Liver (tissue), 10 donors: ENCODE measurements at places on chromosomes 5 and 9.
A peak's percentile ranks its signal among the peaks of the same experiment; 100 is the strongest.

DNA sequence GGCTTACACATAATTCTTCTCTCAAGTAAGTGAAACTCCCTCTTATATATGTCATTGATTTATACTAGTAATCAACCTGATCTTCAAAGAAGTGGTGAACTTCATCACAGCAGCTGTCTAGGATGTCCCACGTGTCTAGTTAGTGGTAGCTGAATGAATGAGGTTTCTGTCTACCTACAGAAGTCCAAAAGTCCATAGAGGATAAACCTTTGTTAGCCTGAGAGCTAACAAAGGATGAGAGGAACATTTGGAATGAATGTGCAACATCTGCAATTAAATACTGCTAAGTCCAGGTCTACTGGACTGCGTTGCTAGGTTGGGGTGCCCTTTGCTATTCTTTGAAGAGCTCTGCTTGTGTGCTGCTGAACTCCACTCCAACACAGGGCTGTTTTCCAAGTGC is 213.8 kb upstream of the DAP start:
- no peak for DNase-seq

DNA sequence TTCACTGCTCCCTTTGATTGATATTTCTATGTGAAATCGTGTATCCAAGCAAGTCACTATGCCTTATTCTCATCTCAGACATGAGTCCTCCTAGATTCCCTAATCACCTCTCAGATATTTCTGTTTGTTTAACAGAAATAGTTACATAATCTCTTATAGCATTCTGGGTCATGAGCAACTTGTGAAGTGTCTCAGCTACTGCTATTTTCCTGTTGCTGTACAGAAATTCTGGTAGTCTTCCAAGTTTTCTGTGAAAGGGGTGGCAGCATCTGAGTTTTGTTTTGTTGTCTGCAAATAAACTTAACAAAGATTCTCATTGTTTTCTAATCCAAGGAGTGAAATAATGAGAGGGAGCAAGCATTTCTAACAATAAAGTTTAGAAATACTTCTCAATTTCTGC is 256.9 kb upstream of the ST8SIA4 start:
- no peak for DNase-seq

- peak; percentile 44 for DNase-seq
Observed at GRCh38 chr9:110029429-110029955, 178.5 kb downstream of the C9orf152 start.

GRCh38 chr9:133403766-133404453 is 13.9 kb downstream of the REXO4 start:
- DNase-seq = peak; percentile 56

- no peak for DNase-seq
Observed at GRCh38 chr9:79883073-79883645, 311.4 kb downstream of the TLE4 start.

DNA sequence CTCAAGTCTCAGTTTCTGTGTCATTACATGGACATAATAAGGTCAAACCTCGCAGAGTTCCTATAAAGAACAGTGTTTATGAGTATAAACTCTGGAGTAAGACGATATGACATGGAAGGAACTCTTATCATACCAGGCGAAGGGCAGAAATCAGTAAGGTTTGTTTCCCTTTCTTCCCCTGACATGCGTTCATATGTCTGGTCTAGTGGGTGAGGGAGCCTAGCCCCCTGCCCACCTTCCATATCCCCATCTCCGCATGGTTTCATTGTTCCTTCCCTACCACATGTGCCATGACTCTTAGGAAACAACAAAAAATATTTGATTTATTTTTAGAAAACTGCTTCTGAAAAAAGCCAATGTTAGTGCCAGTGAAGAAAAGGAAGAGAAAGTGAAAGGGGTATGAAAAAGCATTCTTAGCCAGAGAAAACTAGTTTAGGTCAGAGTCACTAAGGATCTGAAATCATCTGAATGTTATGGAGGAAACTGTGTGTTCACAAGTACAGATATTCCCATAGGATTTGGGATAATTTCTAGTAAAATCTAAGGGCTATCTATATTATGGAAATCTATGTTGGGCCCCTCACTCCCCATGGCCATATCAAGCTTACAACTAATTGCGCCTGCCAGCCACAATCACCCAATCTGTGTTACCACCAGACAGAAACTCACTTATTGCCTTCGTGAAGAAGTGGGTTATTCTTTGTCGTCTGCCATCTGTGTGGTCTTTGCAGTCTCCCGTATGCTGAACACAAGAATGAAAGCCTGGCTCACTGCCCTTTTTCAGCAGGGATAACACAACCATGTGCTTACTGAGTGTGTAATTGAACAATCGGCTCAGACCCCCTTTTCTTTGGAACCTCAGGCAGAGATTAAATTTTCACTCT is 19.9 kb upstream of the HMHB1 start:
- no peak for DNase-seq
